Cerebellar nuclear complex (tissue), 1 donor: ENCODE measurements at places on chromosomes 7 and 10.

DNA sequence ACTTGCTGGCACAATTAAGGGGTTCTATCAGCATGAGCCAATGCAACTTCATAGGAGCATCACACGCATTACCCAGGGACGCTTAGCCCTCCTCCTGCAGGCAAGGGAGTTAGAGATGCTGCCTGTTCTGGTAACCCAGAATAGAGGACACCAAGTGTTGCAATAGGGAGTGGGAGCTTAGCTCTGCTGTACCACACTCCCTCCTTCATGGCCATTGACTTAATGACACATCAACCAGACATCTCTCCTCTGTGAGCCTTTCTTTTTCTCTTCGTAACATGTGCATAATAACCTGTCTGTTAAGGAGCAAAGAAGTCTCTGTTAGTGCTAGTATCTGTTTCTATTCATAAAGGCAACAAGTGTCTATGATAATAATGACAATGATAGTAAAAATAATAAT lies 282.4 kb downstream of the SORCS3 start:
- DNase-seq: no peak

DNA sequence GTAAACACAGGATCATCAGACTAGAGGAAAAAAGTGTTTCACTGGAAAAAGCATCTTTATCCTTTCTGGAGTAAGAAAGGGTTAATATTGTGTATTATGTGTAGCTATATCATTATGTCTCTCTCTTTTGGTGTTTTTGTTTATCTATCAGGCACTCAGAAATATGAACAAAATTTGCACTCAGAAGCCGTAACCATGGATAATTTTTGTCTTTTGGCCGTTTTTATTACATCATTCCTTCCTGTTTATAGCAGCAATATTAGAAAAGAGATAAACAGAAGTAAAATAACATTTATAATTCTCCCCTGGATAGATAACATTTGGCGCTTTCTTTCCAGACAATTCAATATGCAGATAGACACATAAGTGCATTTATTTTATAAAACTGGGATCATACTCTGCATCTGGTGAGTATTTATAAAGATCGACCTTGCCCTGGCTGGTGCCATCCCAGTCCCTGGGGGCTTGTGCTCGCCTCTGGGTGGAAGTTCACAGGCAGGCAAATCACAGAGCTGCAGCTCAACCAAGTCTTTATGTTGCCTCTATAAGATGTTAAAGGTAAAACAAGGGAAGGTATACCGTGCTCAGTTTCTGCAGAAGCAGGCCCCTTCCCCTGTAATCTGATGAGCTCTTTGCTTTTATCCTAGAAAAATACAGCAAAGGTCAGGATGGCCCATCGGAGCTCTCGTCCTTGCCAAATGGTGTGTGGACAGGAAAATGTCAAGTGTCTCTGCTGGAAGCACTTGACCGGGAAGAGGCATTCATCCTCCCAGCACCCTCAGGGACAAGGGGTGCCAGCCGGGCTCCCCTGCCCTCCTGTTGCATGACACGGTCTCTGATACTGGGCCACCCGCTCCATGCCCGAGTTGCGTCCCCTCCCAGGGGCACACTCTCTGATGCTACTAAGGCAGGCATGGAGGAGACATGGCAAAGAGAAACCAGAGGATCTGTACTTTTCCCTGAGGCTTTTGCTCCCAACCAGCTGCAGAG lies 43.9 kb downstream of the PYROXD2 start:
- DNase-seq: no peak

- DNase-seq: no peak
These were observed 847 bp downstream of the BTAF1 start for GRCh38 chr10:91924212-91925021.

DNA sequence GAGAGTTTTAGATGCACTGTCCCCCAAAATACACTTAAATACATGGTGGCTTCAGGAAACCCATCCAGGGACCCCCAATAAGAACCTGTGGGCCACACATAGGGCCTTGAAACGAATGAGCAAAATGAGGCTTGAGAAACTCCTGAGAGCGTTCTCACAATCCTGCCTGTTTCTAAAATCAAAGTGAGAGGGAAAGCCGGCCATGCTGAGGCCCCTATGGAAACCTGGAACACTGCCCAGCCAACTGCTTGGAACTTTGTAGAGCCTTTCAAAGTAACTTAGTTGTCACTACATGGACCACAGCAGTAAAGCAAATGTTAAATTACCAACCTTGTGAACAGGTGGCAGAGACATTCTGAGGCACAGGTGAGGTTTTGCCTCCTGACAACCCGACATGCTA lies 13.4 kb downstream of the SGMS1 start:
- DNase-seq: no peak

DNA sequence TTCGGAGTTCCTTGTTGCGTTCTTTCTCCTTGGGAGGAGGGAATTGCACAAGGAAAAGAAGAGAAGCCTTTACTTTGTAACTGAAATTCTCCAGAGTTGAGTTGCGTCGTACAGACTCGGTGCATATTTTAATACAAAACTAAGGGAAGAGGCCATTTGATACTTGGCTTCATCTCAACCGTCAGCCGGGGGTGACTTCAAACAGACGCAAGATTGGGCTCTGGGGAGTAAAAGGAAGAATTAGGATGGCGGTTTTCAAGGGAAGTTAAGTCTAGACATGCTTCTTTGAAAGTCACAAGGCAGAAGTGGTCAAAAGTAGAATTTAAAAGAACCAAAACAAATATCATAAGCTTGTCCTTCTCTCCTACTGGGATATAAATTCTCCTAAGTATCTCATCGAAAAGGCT lies 1.6 kb downstream of the PRR15 start:
- no peak for DNase-seq

DNA sequence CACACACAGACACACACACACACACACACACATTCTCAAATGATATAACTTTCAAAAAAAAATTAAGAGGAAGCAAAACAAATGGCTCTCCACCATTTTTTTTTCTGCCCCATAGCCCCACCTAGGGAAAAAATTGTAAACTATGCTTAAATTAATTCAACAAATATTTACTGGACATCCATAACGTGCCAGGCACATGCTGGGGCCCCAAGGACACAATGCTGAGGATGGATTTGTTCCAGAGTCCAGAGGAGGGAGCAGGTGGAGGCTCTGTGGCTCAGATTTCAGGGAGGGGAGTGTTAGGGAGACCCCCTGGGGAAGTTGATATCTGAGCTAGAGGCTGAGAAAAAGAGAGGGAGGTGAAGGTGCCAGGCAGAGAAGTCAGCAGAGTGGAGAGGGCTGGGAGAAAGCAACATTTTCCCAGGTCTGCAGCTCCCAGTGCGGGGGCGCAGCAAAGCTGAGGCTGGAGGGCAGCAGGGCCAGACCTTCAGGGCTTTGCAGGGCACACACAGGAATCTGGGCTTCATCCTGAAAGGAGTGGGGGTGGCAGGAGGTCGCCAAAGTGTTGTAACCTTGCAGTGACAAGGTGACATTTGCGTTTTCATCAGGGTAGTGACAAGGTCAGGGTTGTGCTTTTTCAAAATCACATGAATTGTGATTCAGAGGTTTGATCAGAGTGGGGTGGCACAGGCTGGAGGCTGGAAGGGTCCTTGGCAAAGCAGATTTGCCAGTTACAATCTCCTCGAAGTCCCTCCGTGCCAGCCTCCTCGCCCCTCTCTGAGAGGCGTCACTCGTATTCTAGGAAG lies 261.6 kb downstream of the WDR11 start:
- DNase-seq: no peak

- DNase-seq: no peak
These were observed 19.0 kb downstream of the LRRC27 start for GRCh38 chr10:132350946-132351345.

- no peak for DNase-seq
These were observed 168.6 kb upstream of the NEBL start for GRCh38 chr10:21065621-21066248.

- no peak for DNase-seq
These were observed 220.5 kb downstream of the CCSER2 start for GRCh38 chr10:84548869-84549268.

DNA sequence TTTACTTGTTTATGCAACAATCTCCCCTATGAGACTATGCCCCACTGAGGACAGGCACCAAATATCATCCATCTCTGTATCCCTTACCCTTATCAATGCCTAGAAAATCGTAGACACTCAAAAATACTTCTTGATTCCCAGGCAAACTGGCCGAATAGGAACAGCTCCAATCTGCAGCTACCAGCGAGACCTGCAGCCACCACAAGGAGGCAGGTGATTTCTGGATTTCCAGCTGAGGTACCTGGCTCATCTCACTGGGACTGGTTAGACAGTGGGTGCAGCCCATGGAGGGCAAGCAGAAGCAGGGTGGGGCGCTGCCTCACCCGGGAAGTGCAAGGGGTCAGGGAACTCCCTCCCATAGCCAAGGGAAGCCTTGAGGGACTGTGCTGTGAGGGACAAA lies 10.8 kb upstream of the PPP1R3C start:
- no peak for DNase-seq

DNA sequence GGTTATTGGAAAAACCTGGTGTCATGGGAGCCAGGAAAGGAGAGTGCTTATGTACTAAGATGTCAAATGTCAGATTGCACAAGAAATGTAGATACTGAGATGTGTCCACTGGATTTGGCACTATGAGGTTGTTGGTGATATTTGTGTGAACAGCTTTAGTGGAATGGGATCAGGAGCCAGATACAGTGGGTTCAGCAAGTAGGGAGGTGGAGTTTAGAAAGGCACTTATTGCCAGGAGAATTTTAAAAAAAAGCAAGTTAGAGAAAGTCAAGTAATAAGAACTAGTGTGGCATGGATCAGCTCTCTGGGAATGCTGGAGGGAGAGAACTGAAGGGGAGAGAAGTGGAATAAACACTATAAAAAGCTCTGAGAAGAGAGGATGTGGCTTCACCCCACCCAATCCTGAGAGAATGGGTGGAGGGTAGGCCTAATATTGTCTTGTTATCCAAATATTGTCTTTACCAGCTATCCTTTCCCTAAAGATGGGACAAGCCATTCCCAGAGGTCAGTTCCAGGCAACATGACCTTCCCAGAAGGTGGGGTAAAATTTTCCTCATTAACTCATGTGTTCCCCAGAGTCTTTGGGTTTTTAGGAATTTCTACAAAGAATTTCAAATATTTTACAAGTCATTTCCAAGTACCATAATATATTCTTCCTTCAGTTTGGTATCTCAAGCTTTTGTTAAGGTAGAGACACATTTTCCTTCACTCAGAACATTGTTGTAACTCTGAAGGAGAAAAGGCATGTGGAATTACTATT lies 42.3 kb downstream of the ENTPD1 start:
- DNase-seq: no peak

DNA sequence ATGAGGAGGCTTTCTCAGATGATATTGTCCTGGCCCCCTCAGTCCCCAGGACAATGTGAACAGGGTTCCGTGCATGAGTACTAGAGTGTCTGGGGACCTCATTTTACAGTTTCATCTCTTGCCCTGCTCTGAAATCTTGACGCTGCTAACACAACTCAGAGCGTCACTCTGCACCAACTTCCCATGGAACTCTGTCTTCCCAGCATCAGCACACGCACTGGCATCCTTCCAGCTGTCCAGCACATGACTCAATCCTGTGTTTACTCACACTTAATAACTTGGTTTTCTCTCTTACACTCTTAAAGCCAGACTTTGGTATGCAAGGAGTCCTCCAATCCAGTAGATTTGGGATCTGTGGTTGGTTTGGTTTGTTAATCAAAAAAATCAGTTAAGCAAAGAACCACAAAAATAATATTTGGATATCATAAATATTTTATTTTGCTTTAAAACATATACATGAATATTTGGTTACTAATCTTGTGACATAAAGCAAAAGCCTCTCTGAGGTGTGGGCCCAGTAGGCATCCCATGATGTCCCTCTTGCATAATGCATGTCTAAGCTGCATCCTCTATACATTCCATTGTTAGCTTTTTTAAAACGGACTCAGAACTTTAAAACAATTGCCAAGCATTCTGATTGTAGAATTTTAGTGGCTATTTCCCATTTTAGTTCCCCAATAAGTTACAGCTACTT lies 131.0 kb downstream of the CXCL12 start:
- DNase-seq: no peak

GRCh38 chr7:762885-763284 lies 35.8 kb upstream of the PRKAR1B start:
- DNase-seq: no peak

DNA sequence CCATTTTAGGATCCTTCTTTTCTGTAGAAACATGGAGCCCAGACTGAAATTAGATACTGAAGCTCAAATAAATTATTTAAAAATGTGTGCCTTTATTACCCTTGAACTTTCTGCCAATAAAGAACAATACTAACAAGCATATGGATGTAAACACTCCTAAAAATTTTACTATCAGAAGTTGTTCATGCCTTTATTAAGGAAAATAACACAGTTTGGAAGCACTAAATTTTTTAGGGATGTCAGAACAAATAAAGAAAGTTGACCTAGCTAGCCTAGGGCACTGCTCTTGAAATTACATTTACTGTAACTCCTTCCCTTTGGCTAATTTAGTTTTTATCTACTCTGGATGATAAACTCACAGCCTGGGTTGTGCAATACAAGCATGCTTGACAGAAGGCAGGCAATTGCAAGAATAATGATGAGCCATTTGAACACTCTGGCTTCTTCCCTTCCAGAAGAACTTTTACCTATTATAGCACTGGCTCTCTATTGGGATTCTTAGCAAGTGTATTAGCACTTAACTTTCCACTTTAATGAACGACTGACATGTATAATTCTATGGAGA lies 351.7 kb upstream of the C7orf33 start:
- no peak for DNase-seq

DNA sequence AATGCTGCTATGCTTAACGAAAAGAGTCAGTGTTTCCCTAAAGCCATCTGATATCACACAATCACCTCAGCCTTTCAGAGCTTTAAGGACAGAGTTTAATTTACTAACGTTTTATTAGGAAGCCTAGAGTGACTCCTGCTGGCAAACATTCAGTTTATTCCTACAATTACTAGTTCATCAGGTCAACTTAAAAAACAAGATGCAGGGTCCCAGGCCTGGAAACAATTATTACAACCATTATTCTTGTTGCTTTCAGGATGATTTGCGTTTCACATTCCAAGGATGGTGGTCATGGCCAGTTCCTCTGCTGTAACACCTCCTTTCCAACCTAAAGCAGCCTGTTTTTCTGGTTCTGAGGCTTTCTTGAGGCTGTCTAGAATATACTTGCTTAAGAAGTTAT lies 1.5 kb upstream of the FAM53B start:
- DNase-seq: no peak

- DNase-seq: no peak
These were observed 133.8 kb upstream of the AGR3 start for GRCh38 chr7:17015598-17016031.

- no peak for DNase-seq
These were observed 480.3 kb downstream of the RPS24 start for GRCh38 chr10:78513986-78514385.

DNA sequence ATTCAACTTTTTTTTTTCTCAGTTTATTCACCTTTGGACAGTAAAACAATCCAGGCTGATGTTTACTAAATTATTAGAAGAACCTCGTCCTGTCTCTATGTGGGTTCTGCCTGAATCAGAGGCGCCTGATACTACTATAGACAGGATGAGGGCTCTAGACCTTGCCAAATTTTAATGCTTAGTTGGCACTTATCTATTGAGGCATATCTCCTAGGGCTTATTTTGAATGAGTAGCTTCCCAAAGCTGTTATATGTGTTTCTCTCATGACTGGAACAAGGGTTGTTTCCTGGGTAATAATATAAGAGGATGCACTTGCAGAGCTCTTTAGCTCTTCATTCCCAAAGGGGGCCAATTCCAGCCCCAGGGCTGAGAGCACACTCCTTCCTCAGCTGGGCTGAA lies 23.6 kb downstream of the HECW1 start:
- DNase-seq: no peak

GRCh38 chr10:6151087-6151977 lies 51.4 kb upstream of the PFKFB3 start:
- no peak for DNase-seq
